ENCODE measurements at places on chromosomes 3 and 15.

DNA sequence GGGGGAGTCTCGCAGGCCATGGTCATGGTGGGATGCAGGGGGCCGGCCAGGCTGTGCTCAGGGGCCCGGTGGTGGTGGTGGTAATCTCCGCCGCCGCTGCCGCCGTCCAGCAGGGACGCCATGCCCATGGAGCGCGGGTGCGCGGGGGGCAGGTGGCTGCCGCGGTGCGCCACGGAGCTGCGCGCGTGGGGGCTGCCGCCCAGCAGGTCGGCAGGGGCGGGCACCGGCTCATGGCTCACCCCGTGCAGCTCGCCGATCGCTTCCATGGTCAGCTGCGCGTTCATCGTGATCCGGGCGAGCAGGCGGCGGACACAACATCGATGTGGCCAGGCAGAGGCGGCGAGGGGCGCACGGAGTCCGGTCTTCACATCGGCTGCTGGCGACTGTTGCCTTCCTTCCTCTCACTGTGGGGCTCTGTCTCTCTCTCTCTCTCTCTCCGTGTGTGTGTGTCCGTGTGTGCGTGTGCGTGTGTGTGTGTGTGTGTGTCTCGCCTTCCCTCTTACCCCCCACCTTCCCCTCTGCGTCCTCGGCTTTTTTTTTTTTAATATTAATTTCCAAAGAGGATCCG, 451 bp downstream of the ONECUT1 start:
- no peak for DNase-seq

- no peak for DNase-seq
Measured at GRCh38 chr3:102471001-102471400, 36.2 kb downstream of the ZPLD1 start.

GRCh38 chr3:145620486-145620885, 540.5 kb downstream of the PLOD2 start:
- DNase-seq, result no peak

DNA sequence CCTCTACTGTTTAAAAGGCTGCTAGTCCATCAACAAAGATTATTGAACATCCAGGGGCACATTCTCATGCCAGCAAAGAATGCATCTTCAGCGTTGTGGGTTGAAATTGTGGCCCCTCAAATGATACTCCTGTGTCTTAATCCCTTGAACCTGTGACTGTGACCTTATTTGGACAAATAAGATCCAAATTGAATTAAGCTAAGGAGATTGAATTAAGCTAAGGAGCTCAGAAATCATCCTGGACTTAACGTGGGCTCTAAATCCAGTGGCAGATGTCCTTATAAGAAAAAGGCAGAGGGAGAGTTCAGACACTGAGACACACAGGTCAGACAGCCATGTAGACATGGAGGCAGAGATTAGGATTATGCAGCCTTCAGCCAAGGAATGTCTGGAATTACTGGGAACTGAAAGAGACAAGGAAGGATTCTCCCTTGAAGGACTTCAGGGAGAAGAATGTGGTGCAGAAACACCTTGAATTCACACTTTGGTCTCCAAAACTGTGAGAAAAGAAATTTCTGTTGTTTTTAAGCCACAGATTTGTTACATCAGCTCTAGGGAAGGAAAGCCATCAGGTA, 57.3 kb upstream of the SLC24A5 start:
- DNase-seq, result no peak

GRCh38 chr3:94269763-94270162, 206.9 kb downstream of the NSUN3 start:
- no peak for DNase-seq

DNA sequence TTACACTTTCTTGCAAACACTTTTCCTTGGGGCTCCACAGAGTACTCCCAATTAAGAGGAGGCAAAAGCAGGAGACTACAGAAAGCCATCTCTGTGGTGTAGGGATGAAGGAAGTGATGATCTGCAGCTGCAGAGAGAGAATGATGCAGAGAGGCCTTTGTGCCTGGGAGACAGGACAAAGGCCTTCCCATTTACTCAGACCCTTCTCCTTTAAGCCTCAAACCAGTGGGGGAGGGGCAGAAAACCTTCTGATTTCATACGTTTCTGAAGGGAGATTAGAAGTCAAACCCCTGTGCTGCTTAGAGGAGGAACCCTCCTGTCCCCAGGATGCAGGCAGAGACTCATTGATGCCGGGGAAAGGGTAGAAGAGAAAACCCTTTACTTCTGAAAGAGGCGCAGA, 130.8 kb downstream of the NEO1 start:
- no peak for DNase-seq

DNA sequence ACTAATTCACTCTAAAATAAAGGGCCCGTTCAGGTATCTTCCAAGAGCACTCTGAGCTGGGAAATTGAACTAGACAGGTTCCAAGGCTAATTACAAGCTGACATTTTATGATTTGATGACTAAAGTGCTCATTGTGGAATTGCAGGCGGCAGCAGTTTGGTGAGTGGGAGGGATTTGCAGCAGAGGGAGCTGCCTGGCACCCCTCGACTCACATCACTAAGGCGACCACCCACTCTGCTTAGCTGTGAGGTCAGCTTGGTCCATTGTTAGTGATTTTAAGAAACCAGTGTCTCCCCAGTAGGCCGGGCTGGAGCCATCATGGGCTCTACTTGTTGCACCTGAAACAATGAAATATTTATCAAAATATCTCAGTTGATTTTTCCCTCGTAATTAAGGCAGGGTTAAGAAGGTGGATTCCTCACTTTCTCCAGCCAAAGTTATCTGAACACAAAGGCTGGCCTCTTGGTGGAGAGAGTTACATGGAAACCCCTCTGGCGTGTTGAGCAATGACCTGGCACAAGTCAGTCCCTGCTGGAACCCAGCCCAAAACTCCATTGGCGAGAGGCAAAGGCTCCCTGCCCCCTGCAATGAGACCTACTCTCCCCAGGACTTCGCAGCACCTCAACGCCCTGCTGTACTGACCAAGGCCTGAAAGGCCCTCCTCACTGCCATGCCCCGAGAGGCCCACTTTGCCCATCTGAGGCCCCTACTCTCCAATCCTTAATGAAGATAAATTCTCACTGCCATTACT, 65.0 kb upstream of the ATP2B2 start:
- no peak for DNase-seq

- DNase-seq, result peak; percentile 32
Measured at GRCh38 chr15:81888748-81889484, 156.9 kb downstream of the MEX3B start.

- DNase-seq, result no peak
Measured at GRCh38 chr3:119276680-119277079, 17.5 kb upstream of the ARHGAP31 start.

GRCh38 chr3:119969759-119970158, 124.5 kb downstream of the GSK3B start:
- DNase-seq, result no peak

GRCh38 chr3:87822563-87822962, 236.2 kb downstream of the CGGBP1 start:
- no peak for DNase-seq

- DNase-seq, result no peak
Measured at GRCh38 chr3:108826309-108827187, 4.0 kb downstream of the TRAT1 start.

- DNase-seq, result no peak
Measured at GRCh38 chr15:59349680-59350420, 22.8 kb downstream of the MYO1E start.

GRCh38 chr15:91821458-91821857, 32.0 kb upstream of the SLCO3A1 start:
- no peak for DNase-seq

DNA sequence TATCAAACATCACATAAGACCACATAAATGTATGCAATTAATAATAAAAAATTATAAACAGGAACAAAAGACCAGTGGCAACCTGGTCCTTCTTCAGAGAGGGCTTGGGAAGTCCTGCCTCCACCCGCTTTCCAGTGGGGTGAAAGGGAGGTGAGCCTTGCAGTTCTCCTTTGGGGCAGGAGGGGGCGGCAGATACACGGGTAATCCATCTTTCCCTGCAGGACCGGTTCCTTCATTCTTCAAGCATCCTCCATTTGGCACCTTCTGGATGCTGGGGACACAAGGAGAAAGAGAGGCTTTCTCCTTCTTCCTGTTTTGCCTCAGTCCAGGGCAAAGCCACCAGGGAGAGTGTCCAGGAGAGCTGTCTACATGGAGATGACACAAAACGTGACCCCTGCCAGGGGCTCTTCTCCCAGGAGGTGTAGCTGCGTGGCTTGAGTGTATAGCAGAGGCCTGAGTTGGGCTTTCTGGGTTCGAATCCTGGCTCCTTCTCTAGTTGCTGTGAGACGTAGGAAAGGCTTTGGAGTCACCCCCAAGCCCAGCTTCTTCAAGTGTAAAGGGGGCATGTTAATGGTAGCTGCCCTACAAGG, 23.2 kb downstream of the RPLP1 start:
- no peak for DNase-seq

GRCh38 chr3:172203522-172204258, 164.3 kb downstream of the FNDC3B start:
- peak; percentile 54 for DNase-seq

- DNase-seq, result no peak
Measured at GRCh38 chr15:67156426-67156825, 91.0 kb downstream of the SMAD3 start.

DNA sequence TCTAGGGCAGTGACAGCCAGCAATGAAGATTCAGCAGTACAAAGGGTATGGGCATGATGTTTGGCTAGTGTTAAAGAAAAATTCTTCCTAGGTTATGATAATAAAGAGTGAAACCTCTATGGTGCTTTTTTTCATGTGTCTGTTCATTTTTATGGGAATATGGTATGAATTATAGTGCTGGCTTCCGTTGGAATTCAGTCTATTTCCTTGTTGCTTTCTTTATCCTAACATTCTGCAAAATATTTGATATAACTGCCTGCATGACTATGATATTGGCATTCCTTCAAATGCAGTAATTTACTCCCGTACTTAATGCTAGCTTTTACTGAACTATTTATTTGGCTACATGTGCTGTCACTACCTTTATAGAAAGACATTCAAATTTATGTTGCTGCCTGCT, 57.6 kb upstream of the ATP11B start:
- no peak for DNase-seq

DNA sequence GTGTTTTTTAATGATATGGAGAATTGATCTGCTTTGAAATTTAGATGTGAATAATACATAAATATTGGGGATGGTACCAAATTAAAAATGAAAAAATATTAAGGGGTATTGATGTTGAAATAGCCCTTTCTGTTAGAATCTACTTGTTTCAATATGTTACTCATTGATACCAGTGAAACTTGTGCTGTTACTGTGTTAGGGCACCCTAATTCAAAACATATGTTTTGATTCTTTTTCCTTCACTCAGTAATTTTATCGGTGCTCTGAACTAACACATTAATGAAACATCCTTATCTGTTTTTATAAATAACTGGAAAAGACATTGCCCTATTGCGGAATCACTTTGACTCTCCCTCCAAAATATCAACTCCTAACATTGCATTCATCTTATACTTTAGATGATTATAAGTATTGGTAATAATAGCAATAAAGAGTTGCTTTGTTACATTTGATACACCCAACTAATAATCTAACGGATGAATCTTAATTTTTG, 52.0 kb upstream of the CCNB2 start:
- no peak for DNase-seq

DNA sequence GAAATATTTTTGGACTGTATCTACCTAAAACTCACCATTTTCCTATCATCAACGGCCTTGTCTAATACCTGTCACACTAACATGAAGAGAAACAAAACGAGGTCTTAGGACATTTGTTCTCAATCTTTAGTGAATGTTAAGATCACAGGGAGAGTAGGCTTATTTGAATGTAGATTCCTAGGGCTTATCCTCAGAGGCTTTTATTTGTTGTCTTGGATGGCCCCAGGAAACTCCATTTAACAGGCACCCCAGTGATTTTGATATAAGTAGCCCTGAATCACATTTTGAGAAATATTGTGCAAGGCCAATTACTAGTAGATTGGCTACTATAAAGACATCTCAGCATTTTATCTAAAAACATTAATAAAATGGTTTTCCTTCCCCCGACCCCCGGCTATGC, 367.4 kb downstream of the GAP43 start:
- DNase-seq, result no peak

DNA sequence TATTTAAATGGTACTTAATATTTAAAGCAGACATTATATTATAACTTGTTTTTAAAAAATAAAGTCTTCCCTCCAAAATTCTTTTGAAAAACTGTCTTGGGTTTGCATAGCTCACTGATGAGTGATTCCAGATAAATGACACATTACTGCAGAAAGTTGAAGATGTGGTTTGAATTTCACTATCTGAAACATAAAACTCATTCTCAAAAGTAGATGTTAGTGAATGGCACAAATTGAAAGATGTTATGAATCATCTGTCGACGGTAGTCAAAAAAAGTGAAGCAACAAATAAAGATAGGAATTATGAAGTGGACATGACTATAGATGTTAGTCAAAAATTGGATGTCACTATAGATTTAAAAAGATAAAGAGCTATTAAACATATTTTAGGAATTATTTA, 280.5 kb downstream of the GAP43 start:
- no peak for DNase-seq

- DNase-seq, result no peak
Measured at GRCh38 chr3:64924961-64925360, 237.2 kb upstream of the ADAMTS9 start.

GRCh38 chr15:81466741-81467140, 92.7 kb upstream of the TMC3 start:
- DNase-seq, result no peak

DNA sequence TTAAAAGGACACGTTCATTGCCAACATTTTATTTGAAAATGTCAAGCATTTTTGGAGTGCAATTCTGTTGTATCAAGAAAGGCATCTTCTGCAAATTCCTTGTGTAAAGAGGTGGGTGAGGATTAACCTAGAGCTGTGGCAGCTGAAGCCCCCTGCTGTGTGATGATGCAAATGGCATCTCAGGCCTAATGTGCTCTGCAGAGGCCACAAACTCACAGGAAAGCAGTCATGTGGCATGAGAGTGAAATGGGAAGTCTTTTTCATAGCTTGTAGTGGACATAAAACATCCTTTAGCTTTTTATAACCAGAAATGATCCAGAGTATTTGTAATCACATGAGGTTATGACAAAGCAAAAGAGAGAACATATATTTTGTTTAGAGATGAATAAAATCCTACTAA, 6.4 kb downstream of the CADM2 start:
- peak; percentile 88 for DNase-seq

GRCh38 chr3:24299806-24300626, 194.6 kb downstream of the THRB start:
- DNase-seq, result no peak

DNA sequence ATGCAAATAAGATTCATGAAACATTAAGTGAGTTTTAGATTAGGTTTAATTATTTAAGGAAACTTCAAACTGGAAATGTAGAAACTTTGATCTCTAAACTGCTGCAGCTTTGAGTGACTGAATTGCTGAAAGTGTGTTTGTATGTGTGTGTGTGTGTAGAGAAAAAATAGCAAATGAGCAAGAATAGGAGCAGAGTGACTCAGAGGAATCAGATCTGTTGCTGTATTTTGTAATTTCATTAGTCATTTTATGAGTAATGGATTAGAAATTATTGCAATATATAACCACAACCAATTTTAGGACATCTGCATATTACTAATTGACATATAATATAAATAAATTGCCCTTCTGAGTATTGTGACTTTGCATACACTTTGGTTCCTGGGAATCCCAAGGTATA, 52.8 kb upstream of the SLC9A9 start:
- DNase-seq, result no peak

All from spinal cord (tissue), 10 donors.